ENCODE measurements at places on chromosomes 12 and 14.
A peak's percentile ranks its signal among the peaks of the same experiment; 100 is the strongest.

DNA sequence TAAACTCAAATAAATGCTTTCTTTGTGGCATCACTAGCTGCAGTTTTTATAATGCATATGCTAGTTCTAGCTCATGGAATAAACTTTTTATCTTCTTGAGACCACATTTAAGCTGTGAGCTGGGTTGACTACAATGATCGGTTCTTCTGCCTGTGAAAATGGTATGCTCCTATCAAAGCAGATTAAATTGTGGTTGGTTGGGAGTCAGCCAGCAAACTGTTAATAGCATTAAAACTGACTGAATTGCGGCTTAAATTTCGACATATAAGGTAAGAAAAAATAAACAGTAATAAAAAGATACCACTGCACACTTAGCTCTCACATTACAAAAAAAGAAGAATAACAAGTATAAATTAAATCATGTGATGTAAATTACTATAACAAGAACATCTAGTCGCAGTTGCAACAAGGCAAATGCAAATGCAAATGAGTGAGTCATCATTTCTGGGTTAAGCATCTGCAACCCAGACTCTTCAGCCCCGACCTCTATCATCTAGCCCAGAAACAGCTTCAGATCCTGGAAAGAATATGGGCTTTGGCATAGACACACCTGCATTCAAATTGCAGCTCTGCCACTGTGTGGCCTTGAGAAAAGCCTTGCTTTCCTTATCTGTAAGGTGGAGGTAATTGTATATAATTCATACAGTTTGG is 19.8 kb upstream of the DHRS7 start:
- peak; percentile 65 for DNase-seq

- DNase-seq = no peak
These were observed 12.8 kb downstream of the ATP2B1 start for GRCh38 chr12:89695830-89696229.

DNA sequence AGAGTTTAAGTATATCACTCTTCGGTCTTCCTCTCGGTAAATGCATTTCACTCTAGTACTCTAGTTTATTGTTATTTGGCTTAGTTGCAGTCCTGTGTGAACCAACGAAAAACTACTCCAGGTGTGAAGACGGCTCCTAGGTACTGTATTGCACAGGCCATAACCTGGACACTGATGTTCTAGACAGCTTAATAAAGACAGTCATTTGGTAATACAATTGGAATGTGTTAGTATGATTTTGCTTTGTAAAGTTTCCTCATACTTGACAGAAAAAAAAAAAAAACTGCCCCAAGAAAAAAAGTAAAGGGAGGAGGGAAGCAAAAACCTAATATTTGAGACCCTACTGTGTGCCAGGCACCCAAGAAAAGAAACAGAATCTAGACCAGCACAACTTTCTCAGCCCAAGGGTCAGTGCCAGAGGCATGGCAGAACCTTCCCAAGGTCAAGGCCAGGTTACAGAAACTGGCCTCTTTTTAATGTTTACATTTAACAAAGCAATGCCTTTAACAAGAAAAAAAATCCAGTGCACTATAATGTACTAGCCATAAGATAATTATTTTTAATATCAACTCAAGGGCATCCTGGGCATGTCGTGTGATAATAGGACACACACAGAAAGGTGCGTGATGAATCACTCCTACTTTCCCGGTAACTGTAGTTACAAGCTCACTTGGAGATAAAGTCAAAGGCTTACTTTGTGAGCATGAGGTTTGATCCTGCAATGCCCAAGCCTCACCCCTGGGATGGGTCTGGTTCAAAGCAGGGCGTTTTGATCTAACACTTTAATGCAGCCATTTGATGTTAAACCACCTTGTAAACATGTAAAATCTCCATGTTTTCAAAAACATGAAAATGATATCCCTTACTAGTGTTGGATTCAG is 110.6 kb downstream of the BMP4 start:
- no peak for DNase-seq

- no peak for DNase-seq
These were observed 7.7 kb downstream of the BRF1 start for GRCh38 chr14:105292826-105293711.

GRCh38 chr14:101077481-101078074 is 174.1 kb upstream of the RTL1 start:
- no peak for DNase-seq

DNA sequence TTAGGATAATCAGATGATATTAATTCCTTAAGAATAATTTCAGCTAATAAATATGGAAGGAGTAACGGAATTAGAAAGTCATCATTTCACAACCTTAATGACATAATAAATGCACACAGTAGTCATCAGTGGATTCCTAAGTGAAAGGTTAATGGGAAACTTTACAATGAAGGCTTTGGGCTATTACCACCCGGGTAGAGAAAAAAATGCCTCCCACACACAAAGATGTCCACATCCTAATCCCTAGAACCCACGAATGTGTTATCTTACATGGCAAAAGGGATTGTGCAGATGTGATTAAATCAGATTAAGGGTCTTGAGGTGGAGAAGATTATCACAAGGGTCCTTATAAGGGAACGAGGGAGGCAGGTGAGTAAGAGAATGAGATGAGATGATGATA is 5.6 kb downstream of the TMED10 start:
- DNase-seq = no peak

Data from foreskin fibroblast (primary cell).